Stimulated activated naive CD4-positive, alpha-beta T cell treated with Interleukin-2 at 50 U/mL for 16 hours (primary cell): ENCODE measurements at places on chromosomes 12 and 14.

DNA sequence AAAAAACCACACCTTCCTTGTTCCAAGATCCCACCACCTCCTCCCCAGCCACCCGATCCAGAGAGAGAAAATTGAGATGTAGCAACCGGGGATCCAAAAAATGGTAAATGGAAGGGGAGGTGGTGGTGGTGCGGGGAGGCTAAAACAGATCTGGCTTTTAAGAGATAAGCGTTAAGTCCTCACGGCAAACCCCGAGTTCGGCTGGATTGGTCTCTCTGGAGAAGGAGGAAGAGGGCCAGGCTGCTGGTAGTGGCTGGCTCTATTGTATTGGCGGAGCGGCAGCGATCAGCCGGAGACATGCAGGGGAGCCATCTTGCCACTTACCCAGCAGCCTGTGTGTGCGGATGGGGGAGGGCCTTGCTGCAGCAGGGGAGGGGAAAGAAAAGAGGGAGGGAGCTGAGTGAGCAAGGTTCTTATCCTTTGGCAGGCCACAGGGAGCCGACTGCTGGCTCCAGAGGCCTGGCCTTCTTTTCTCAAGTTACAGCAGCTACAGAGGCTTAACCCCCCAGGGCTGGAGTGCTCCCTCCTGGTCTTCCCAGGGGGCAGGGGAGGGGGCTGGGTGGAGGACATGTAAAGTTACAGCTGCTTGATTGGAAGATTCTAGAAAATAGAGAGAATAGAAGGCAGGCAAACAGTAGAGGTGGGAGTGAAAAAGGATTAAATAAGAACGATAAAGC, 14.1 kb upstream of the CDH24 start:
- DNase-seq, result no peak

DNA sequence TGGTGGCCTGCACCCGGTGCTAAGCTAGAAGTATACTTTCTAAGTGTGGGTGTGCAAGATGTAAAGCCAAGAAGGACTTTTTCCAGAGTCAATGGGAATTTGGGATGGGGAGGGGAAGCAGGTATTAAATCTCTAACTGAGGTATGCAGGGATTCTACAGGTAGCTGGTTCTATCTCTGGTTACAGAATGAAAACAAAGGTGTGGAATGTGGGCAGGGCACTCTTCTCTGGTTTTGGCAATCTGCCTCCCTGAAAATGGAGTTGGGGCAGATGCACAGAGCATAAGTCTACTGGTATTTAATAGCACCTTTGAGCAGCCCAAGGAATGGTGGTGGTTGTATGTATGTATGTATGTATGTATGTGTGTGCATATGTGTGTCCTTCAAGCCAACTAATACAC, 66.7 kb upstream of the PPP1R12A start:
- DNase-seq, result no peak

DNA sequence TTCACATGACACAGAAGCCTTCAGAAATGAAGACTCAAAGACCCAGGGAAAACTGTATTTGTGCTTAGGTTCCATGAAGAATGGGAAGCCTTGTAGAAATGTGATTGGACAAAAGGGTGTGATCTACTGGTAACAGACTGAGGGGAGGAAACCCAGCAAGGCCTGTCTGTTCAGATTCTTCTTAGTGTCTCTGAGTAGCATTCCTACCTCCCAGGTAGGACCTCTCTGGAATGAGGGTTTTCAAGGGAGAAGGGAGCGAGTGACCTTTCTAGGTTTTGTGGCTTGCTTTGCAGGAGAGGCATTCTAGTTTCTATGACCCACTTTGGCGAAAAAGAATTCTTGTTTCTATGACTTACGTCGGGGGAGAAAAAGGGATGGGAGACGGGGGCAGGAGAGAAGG, 401.7 kb downstream of the DPF3 start:
- no peak for DNase-seq

- DNase-seq, result peak; percentile 43
These were observed 8.4 kb downstream of the GPRC5A start for GRCh38 chr12:12899530-12900380.

DNA sequence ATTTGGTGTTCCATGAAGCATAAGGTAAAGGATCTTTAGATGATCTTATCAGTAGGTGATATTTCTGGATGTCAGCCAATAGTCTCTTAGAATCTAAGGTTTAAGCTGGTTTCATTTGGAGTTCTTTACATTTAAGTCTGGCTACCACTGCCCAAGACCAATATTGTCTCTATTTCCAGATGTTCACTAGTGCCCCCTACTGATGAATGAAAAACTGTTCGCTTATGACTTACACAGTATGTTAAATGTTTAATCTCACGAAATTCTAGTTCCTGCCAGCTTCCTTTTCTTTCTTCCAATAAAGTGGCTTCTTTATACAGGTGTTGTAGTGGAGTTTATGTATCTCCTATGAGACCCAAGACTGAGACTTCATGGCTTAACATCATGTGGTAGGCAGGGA, 31.8 kb upstream of the MIS18BP1 start:
- no peak for DNase-seq

- no peak for DNase-seq
These were observed 63.2 kb downstream of the FBXL14 start for GRCh38 chr12:1531153-1531653.

DNA sequence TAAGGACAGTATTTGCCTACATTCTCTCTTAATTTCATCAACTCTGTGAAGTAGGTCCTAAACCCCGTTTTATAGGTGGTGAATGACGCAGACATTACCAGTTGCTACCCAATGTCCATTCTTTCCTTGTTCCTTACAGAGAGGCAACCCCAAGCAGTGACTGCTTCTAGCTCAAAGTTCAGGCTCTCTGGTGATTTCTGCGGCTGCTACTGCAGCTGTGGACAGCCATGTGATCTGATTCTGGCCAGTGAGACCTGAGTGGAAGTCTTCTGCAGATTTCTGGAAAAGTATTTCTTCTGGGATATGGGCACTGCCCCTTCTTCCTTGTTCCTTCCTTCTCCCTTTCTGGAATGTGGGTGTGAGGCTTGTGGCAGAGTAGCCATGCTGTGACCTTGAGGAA, 82.9 kb downstream of the ARF6 start:
- no peak for DNase-seq

GRCh38 chr14:81007131-81007530, 51.7 kb downstream of the TSHR start:
- DNase-seq, result no peak

GRCh38 chr12:3138941-3139511, 61.8 kb downstream of the TSPAN9 start:
- no peak for DNase-seq

DNA sequence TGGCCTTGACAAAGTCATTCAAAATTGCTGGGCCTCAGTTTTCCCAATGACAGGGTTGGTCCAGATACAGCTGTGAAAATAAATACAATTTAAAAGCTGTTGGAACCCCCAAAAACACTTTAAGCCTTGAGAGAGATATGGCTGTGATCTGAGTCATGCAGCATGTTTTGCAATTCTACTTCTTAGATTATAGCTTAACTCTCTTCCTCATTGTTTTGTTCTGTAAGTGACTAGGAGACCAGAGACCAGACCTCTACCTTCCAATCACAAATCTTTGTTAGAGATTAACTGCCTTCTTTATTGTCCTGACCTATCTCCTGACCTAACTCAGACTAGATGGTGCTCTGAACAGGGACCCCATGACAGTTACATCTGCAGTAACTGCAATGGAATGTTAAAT, 198.1 kb downstream of the STXBP6 start:
- DNase-seq, result no peak

DNA sequence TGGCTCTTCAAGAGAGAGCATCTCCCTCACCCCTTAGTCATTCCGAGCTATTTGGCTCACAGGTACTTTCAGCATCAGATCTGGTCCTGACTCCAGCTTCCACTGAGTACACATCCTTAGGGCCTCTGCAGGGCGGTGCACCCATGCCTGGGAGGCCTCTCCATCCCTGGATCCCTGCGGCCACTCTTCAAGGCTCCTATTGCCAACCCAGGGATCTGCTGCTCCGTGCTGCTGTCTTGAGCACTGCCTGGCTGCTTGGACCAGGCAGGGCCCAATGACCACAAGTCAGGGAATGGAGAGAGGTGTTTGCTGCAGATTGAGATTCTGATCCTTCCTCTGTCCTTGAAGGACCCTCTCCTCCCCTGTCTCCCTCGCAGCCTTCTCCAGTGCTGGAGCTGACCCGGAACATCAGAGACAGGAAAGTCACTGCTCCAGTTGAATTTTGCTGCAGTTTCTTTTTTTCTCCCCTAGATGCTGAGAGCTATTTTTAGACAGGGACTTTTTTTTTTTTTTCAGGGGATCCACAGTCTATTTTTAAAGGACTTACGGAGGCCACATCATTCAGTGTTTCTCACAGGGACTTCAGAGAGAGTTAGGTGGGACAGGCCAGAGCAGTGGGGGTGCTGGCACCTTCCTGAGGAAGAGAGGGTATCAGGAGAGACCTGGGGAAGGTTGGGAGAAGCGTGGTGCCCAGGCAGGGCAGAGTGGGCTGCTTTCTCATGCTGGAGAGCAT, 50.1 kb upstream of the KCNA1 start:
- no peak for DNase-seq

DNA sequence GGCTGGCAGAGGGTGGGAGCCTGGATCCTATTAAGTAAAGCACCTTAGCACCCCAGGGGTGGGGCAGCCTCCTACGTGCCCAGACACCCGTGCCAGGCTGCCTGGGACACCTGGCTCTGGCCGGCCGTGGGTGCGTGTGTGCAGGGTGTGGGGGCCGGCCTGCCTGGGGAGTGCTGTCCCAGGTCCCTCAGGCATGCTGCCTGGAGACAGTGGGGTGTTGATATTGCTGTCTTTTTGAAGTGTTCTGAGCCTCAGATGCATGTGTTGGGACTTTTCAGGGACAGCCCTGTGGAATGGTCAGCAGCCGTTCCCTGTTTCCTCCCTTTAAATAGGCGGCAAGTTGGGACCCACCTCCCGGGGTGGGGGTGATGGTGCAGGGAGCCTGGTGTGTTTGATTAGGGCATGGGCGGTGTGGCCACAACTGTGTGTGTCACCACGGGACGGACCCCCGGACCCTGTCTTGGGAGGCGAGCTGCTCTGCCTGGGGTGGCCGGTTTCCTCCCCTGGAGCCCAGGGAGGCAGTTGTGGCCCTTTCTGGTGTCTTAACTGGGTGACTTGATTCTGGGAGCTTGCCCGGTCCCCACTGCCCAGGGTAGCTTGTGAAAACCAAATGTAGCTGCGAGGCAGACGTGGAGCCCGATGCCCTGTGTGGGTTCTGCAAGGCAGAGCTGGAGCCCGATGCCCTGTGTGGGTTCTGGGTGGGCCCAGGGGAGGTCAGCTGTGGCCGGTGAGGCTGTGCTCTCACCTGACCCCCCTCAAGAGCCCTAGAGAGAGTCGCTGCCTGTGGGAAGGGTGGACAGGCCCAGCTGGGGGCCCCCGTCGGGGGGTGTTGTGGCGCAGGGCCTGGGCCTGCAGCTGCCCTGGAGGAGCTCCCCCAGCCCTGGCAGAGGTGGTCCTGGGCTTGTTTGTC, 8.2 kb downstream of the ULK1 start:
- DNase-seq, result no peak

GRCh38 chr14:93949511-93950075, 22.4 kb downstream of the FAM181A start:
- DNase-seq, result no peak

DNA sequence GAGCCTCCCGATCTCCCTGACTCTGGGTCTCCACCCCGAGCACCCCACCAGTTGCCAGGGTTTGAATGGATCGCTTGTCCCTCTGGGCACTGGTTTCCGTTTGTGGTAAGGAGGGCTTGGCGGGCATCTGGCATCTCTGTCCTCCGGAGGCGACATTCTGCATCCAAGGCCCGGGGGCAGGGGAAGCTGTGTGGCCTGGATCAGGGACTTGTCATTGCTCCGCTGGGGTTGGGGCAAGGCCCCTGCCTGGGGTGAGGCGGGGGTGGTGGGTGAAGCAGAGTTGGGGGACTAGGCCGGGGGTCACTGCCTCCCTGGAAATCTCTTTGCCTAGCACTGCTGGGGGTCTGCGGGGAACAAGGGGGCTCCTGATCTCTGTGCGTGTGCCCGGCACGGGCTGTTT, 30.2 kb downstream of the KIF26A start:
- DNase-seq, result no peak

DNA sequence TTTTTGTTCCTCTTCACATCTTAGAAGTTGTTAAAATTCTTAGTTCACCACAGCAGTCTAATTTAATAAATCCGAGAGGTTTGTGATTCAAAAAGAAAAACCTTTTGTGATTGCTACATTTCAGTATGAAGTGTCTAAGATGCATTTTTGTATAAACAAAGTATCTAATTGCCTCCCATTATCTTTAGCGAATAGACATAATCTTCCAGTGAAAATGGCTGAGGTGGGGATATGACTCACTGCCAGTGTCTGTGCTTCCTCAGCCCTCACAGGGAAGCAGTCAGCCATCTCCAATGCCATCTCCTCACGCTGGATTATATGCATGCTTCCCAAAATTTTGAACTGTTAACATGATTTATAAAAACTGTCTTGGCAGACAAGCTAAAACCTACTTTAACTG, 7.6 kb downstream of the GCH1 start:
- no peak for DNase-seq

DNA sequence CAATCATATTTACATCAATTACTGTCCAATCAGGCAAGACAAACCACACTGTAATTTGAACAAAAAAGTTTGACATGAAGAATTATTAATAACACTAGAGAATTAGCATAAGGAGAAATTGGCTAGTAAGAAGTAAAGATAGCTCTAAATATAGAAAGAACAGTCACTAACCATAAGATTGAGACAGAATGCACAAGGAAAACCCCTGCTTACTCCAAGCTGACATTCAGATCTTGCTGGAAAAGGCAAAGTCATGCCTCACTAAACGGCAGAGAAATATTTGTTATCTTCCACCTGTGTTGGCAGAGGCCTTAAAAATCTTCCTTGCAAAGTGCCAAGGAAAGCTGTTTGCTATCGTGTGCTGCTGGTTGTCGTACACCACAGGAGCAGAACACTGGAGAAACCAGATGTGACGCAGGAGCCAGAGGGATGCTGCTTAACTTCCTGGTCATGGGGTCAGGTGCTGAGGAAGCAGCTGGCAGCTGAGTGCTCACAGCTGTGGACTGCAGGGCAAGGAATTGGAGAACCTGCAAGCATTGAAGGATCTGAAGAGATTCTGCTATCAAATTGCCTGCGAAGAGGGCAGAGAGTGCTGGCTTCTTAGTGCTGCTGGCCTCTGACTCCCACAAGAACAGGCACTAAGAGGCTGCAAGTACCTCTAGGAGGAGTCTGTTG, 1323.3 kb downstream of the LRFN5 start:
- DNase-seq, result no peak

GRCh38 chr14:87990682-87991081, 2.3 kb downstream of the GALC start:
- no peak for DNase-seq

- DNase-seq, result no peak
These were observed 579 bp upstream of the HOXC8 start for GRCh38 chr12:54008260-54008552.

GRCh38 chr14:84375235-84375634, 1154.7 kb upstream of the FLRT2 start:
- no peak for DNase-seq

- no peak for DNase-seq
These were observed 218.2 kb downstream of the PRKD1 start for GRCh38 chr14:29709490-29709889.
